ENCODE measurements at places on chromosomes 2 and 18.

GRCh38 chr2:55093381-55093780 is 43.1 kb upstream of the RTN4 start:
- no peak for DNase-seq

- DNase-seq: no peak
These were observed 31.3 kb downstream of the PLB1 start for GRCh38 chr2:28527196-28527595.

DNA sequence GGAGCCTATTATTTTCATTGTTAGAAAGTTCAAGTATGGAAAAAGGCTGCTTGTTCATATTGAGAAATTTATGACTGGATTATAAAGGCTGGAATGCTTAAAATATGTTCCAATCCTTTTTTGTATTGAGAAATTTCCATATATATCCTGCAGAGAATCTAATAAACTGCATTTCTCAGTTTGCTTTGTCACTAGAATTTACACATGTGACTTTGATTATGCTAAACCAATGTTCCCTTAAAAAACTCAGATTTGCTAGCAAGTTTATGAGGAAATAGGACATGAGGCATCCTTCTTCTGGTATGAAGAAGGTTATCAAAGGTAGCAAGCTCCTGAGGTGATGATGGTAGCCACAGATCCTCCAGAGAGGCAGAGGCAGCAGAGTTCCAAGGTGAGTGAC is 29.2 kb upstream of the DSEL start:
- no peak for DNase-seq

- DNase-seq: no peak
These were observed 143.9 kb downstream of the GALR1 start for GRCh38 chr18:77393519-77393918.

DNA sequence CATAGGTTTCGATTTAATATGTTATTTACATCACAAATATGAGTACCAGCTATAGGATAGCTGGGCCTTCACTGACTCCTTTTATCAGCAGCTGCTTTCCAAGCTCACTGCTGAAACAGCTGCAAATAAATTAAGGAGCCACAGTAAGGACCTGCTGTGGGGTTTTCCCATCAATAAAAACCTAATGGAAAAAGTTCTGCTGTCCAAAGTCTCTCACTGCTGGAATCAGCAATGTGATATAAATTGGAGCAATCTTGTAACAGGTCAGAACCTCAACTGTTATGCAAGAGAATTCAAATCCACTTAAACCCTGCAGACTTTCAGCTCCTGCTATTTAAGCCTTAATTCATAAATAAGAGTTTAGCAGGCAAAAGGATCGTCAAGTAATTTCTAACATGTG is 61.3 kb downstream of the NEB start:
- no peak for DNase-seq

GRCh38 chr2:158276619-158277471 is 175.2 kb downstream of the UPP2 start:
- no peak for DNase-seq

DNA sequence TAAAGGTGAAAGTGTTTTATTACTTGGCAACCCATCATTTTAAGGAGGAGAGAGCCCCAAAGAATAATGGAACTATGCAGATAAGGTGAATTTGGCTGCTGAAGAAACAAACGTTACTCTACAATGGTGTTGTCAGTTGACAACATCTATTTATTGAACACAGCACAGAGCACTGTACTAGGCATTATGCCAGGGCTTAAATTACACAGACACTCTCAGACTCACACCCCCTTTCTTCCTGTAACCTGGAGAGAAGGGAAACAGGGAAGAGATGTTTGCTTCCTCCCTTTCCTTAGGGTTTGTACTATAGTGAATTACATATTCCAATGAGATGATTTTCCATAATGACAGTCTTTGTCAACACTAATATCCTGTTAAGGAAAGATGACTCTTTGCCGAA is 94.0 kb upstream of the ATP5MC3 start:
- no peak for DNase-seq

DNA sequence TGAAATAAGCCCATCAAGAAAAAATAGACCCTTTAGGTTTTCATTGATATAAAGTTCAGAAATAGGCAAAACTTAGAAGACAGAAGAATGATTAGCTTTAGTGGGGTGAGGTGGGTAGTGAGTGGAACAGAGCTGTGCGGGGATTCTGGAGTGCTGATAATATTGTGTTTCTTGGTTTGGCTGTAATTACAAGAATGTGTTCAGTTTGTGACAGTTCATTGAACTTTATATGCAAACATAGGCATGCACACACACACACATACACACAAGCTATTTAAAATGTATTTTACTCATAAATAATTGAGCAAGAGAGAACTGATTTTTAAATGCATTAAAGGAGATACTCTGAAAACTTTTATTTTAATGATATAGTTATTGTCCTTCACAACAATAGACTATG is 17.1 kb downstream of the ARHGAP15 start:
- no peak for DNase-seq

GRCh38 chr2:66301022-66301766 is 133.7 kb upstream of the MEIS1 start:
- DNase-seq: no peak

DNA sequence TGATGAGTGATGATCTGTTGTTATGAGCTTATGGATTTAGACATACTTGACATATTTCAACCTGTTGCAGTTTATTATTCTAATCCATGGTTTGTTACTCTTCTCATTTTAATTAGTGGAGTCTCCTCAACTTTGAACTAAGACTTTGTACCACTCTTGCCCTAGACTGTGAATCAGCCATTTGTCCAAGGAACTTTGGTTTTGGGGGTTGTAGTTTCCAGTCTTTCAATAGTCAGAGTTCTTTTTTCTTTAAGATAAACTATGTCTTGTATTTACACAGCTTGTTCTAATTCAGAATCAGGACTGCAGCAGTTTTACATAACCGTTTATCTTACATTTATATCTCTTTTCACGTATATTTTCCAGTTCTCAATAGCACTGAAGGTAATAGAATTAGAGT is 133.6 kb downstream of the GULP1 start:
- no peak for DNase-seq

DNA sequence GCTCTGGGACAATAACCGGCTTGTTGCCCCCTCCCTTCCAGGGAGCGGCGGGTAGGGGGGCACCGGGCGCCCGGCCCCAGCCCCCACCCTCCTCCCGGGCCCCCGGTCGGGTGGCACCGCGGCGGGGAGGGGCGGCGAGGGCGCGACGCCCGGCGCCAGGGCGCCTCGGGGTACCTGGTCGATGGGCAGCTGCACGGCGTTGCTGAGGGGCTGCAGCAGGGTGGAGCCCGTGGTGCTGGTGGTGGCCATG is 193 bp downstream of the MBOAT2 start:
- DNase-seq: no peak

DNA sequence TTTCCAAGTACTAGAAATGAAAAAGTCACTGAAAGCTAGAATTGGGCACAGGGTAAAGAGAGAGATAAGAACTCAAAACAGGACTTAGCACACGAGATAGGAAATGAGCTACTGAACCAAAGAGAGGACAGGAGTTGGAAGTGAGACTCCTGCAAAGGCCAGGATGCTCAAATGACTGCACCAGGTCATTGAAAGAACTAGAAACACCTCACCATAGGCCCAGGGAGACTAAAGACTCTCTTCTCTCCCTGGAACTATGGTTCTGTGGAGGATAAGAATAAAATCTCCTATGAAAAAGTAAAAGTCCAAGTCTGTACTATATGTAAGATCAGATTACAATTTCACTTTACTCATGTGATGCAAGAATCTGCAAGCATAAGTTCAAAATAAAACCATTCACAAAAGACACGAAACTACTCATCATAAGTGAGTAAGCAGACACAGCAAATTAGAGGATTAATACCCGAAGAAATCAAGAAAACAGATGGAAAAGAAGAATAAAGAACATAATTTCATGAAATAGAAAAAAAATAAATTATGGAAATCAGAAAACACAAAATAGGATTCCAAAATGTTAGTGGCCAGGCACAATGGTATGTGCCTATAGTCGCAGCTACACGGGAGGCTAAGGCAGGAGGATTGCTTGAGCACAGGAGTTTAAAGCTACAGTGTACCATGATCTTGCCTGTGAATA is 6.5 kb downstream of the NBAS start:
- no peak for DNase-seq

DNA sequence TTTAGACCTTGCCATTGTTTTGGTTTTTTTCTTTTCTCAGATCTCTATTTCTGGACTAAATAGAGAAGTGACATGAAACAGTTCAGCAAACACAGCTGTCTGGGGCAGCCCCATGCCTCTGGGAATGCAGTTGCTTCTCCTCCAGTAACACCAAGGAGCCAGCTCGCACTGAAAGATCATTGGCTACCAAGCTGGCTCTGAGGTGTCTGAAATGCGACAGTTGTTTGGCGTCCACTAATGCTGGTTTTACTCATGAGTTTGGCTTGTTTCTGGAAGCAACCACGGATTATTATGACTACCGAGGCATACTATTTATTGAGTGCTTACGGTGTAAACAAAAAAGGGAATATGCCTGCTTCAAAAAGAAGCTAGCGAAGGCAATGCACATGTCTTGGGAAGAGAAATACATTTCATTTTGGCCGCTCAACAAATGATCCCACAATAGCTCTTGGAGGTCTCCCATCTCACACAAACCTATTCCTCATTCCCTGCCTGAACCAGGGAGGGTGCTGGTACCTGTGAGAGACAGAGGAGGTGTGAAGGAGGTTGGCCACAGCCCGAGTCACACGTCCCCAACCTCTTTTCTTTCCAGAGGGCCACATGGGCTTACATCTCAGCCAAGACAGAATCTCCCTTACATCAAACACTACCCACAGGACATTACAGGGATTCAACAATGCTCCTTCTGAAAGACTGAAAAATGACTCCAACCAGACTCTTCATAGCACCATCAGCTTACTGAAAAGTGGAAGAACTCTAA is 37.5 kb upstream of the NEB start:
- peak; percentile 41 for DNase-seq

GRCh38 chr2:189129971-189130370 is 49.6 kb downstream of the COL5A2 start:
- no peak for DNase-seq

GRCh38 chr18:79599441-79599931 is 80.1 kb upstream of the CTDP1 start:
- no peak for DNase-seq

DNA sequence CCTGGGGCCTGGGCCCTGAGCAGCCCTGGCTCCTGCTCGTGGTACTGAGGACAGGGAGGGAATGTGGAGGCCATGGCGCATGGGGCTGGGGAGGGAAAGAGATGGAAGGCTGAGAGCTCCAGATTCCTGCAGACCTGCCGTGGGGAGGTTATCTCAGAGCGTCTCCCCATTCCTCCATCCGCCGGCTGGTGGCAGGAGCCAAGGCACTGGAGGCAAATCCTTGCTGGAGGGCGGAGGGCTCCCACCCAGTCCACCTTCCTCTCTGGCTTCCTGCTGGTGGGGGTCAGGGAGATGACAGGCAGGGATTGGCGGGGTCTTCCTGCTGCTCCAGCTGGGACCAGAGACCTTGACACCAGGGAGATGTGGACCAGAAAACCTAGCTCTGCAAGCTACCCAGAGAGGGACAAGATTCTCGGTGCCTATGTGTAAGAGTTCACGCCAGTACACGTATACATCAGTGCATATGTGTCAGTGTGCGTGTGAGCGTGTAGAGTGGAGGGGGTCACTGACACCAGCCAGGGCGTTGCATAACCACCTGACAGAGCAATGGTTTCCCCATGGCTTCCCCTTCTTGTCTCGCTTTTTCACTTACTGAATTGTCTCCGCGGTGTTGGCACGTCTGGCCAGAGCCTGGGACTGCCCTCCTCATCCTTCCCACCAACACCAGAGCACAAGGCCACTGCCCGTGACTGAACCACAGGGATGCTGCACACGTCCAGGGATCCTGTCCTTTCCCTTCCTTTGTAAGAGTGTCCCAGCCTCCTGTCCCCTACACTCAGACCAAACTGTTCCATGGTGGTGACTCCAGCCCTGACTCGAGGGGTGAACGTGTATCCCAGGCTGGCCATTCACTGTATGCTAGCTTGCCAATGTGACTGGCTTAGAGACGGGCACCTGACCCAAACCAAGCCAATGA is 15.8 kb upstream of the SEMA4C start:
- no peak for DNase-seq

DNA sequence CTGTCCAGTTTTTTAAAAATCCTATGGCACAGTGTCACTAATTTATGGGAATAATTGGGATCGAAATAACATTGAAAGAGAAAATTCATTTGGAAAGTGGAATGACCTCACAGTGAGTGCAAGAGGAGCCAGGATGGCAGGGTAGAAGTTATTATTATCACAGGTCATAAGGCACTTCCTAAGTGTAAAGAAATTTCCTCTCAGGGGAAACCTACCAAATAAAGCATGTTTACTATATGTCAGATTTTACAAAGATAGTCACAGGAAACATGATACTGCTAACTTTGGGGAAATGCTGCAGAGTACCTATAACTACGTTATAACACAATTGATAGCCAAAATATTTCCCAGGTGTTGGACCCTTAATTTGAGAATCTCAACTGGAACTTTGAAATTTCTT is 226.3 kb upstream of the SMAD7 start:
- no peak for DNase-seq

- no peak for DNase-seq
These were observed 29.6 kb upstream of the ATL2 start for GRCh38 chr2:38406597-38407110.

DNA sequence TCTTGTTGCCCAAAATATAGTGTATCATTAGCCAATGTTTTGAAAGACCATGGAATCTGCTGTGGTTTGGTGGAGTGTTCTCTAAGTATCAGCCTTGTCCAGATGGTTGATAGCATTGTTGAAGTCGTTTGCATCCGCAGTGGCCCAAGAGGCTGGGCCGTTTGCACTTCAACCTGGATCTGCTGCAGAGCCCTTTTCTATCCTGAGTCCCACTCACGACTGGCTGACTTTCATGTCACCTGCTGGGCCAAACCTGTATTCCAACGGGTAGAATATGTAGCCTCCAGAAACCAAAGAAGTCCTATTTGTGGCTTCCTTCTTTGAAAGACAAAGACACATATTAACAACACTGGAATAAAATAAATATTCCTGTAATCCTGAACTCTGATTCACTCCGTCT is 1154.1 kb downstream of the RPIA start:
- no peak for DNase-seq

GRCh38 chr2:139480161-139480650 is 700.0 kb upstream of the NXPH2 start:
- DNase-seq: no peak

DNA sequence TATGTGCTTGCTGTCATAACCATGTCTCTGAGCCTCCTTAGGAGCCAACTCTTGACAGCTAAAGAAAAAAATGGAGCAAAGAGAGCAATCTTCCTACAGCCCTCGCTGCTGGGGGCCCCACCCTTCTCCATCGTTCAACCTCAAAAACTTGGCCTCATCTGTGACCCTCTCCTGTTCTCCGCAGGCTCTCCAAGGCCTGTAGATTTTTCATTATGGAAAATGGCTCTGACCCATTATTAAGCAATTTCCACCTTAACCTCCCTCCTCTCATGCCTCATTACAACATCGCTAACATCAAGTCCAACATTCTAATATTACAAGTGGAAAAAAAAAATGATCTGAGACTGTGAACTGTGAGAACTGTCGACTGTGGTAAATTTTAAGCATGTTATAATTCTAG is 98.7 kb downstream of the SLC8A1 start:
- DNase-seq: no peak

DNA sequence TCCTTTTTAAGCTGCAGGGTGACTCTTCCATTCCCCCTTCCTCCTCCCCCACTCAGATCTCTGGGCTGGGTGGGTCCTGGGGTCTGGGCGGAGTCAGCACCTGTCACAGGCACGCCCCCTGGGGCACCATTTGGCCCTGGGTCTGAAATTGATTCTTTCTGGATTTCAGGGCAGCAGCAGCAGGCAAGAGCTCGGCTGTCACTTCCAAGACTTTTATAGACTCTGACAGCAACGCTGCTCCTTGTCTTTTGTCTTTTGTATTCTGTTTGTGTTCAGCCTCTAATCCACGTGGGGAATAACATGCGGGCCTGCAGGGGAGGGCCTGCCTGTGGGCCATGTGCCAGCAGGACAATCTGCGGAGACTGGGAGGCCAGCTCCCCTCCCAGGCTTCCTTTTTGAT is 3.9 kb downstream of the BOD1L2 start:
- DNase-seq: no peak
